ENCODE measurements at places on chromosomes 4 and X. TPM values are rescaled to one million over a fixed set of nuclear protein-coding genes. Genes with fewer than 3 reads are reported as not detected.

DNA sequence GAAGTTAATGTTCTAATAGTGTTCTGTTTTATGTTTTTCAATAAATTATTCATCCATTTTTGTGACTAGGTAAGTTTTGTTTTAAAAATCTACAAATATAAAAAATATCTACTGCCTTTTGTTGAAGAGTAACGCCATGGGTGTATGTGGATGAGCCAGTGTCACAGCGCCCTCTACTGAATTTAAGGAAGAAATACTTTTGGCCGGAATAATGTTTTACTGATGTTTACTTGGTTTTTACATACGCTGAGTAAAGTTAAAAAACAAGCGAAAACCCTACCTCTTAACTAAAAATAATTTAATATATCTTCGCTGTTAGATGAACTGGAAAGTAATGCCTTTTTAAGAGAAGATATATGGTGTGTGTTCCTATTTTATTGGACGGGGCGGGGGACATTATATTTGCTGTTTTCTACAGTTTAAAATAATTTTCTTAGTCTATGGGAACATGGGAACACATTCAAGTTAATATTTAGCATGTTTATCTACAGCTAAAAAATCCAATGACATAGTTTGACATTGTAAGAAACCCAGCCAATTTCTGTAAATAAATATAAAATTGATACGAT, 86.1 kb downstream of the CPE start:
- DNase-seq, result no peak

DNA sequence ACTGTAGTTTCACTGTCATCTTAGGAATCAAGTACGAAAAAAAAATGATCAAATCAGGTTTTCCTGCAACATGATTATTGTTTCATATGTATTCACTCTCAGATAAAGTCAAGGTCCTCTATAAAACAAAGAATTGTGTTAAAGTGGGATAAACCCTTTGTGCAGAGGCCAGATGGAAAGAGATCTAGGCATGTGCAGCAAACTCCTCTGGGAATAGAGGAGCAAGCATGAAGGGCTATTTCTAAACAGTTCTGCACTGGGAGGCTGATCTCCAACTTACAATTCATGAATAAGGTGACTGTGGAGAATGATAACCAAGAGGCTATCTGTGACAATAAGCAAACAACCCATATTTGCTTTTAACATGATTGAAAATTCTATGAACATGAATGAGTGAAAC, 2.4 kb upstream of the WDFY3 start:
- no peak for DNase-seq

DNA sequence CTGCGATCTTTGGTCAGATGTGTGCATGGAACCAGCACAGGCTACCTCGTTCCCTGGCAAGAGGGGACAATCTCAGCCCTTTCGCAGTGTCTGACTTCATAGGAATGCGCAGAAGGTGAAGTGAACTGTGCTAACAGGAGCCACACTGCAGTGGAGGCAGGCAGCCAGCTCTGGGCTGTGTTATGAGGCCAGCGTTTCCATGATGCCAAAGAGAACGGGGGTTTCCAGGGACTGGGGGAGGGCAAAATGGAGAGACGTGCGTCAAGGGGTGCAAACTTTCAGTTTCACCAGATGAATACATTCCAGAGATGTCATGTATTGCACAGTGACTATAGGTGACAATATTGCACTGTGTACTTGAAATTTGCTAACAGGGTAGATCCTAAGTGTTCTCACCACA, 30.4 kb downstream of the CLDN34 start:
- DNase-seq, result no peak

GRCh38 chr4:19005211-19005610, 983.7 kb upstream of the LCORL start:
- no peak for DNase-seq

GRCh38 chrX:132407691-132408090, 81.1 kb downstream of the MBNL3 start:
- no peak for DNase-seq

DNA sequence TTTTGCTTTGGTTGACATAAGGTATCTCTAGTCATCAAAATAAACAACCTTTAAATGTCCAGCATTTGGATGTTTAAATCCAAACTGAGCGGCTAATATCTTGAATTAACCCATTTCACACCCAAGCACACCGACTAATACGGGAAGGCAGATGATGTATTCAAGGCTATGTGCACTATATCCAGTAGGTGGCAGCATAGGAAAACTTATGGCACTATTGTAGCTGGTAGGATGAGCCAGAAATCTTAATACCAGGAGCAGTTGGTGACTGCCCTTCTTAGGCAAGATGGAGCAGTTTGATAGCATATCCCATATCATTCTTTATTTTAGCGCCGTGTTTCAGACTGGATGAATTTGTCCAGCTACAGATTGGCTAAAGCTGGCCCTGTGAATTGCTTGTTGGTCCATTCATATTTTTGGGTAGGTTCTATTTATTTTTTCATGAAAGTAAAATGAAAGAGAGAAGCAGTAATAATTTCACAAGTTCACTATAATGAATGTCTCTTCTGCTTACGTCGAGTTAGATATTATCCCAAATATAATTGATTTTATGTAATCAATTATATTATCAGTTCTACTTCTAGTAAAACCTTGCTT, 24.4 kb downstream of the UCHL1 start:
- DNase-seq, result no peak

- no peak for DNase-seq
Observed at GRCh38 chrX:106791495-106791894, 11.0 kb upstream of the TBC1D8B start.

GRCh38 chrX:50497114-50497513, 26.5 kb upstream of the DGKK start:
- DNase-seq, result no peak

NUP62CL gene
- total RNA-seq, result 0.53 TPM

- no peak for DNase-seq
Observed at GRCh38 chrX:46330513-46330912, 214.7 kb downstream of the ZNF674 start.

DNA sequence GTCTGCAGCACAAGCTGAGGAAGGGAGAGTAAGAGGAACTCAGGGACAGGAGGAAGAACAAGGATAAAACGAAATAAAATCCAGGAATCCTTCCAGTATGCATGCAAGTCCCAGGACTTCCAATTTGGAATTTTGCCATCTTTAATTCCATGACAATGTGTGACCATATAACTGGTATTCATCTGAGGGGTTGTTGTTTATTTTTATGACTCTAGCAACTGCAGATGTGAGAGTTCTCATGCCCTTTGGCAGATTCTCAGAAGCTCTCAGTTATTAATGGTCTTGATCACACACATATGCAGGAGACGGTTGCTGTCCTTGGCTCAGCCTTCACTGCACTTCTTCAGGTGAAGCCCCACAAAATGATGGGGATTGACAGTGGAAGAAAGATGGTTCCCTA, 148.2 kb downstream of the SMIM20 start:
- DNase-seq, result no peak

SYN1 gene
- 0.15 TPM for total RNA-seq

DNA sequence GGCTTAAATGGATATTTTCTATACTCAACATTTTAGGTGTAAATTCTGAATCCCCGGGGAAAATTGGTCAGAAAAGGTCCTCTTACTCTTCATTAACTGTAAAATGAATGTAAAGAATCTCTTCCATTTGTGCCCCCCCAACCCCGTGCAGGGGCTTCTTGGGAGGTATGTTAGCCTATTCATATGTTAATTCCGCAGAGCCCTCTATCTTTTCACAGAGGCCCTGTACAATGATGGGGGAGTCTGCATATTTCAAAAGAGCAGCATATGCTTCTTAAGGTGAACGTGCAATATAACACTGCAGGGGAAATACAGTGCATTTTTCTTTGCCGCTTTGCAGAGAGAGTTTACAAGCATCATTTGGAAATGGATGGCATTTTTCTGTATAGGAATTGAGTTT, 88.5 kb upstream of the CXorf66 start:
- DNase-seq, result no peak

AWAT2 gene
- not detected for total RNA-seq
